ENCODE measurements at places on chromosomes 2 and 18.
A peak's percentile ranks its signal among the peaks of the same experiment; 100 is the strongest.

DNA sequence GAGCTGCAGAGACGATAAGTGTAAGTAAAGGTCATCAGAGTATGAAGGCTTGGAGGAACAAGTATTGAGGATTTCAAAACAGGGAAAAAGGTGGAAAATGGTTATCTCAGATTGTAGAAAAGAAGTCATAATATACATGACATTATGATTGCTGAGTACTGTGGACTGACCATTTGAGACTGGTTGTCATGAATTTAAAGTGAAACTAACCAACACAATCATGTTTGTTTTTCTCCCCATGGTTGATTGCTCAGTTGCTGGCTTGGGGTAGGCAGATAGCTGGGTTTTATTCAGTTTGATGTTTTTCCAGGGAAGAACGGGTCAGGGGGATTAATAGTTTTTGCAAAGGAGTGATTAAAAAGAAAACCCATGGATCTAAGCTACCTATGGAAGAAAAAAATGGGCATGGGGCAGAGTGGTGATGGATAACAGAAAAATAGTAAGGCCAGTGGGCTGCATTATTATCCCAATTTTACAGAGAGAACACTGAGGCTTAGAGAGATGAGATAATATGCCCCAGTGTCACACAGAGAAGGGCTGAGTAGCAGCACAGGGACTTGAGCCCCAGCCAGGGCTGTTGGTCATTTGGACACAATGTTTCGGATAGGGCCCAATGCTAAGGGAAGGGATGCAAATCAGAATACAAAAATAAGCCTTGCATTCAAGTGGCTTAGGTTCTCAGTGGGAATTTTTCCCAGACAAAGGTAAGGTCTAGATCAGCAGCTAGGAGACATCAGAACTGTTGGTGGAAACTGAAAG lies 885.7 kb downstream of the DCC start:
- H3K4me1 ChIP-seq: no peaks in the 10 kb centered on the region
- no peaks in the 10 kb centered on the region for H3K27me3 ChIP-seq
- no peak overlapping the region for H3K4me3 ChIP-seq
- no peak for DNase-seq
- H3K36me3 ChIP-seq: no peaks in the 10 kb centered on the region

DNA sequence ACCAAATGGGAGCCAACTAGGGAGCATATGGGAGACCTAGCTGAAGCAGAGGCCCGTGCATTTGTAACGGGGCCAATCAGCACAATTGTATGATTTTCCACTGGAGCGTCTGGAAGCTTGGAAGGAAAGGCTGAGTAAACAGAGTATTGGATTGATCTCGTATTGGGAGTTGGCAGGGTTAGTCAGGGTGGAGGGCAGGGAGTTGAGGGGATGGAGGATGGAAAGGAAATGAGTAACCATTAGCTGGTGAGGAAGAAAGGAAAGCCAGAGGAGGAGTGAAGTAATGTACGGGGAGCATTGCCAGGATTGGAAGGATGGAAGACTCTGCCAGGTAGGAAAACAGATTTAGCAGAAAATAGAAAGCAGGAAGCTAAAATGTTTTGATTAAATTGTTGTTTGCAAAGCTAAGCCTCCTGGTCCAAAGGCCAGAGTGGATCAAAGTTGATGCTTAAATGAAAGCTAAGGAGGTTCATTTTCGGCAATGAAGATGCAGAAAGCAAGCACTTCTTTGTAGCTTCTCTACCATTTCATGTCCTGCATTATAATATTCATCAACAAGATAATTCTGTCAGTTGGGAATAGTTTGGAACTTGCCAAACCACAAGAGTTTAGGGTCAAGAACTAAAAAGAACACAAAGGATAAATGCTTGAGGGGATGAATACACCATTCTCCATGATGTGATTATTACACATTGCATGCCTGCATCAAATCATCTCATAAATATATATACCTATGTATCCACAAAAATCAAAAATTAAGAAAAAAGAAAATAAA lies 75.6 kb upstream of the TTN start:
- no peak for DNase-seq
- H3K27ac ChIP-seq: no peak overlapping the region
- peaks cover 2% of the 10 kb centered on the region for H3K4me1 ChIP-seq
- no peak overlapping the region for H3K4me3 ChIP-seq

DNA sequence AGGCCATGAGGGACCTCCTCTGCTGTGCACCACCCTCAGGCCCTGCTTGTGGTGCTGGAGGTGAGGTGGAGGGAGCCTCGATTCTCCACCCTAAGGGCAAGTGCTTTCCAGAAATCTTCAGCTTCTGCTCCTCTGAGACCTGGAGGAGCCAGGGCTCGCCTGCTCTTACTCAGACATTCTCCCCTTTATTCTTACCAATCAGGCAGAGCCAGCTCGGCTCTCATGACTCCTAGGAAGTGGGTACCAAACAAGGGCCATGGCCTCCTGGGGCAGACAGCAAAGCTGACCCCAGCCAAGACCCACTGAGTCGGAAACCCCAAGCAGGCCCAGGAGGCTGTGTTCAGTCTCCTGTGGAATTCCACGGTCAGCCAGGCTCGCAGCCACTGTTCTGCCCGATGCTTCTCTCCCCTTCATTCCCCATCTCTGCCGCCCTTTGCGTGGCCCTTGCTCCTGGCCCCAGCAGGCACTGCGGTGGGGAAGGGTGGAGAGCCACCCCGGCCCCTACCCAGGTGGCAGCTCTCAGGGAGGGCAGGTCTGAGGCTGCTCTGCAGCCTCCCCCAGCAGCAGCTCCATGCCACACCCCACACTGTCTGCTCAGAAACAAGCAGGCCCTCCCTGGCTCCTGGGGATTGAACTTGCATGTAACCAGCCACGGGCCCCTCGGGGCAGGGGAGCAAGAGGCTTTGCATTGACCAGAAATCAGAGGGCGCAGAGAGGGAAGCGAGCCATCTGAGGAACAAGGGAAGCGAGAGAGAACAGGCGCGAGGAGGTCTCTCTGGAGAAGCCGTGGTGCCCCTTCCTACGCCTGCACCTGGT lies 24.0 kb downstream of the HS1BP3 start:
- no peak overlapping the region for H3K4me3 ChIP-seq
- DNase-seq: no peak
- no peaks in the 10 kb centered on the region for H3K27me3 ChIP-seq

- no peaks in the 10 kb centered on the region for H3K27me3 ChIP-seq
- no peak for DNase-seq
- peaks cover 14% of the 10 kb centered on the region for H3K4me1 ChIP-seq
- H3K27ac ChIP-seq: peak overlapping the region; percentile 13
- H3K36me3 ChIP-seq: no peaks in the 10 kb centered on the region
- H3K4me3 ChIP-seq: no peak overlapping the region
Measured at GRCh38 chr2:147525819-147526489, 318.9 kb upstream of the ACVR2A start.

GRCh38 chr18:49811151-49811938 lies 2.0 kb downstream of the ACAA2 start:
- H3K4me1 ChIP-seq: peaks cover 28% of the 10 kb centered on the region
- DNase-seq: no peak
- no peak overlapping the region for H3K27ac ChIP-seq
- H3K36me3 ChIP-seq: peaks cover 22% of the 10 kb centered on the region

GRCh38 chr2:230893841-230894781 lies 29.4 kb downstream of the ITM2C start:
- peaks cover 3% of the 10 kb centered on the region for H3K27me3 ChIP-seq
- peak overlapping the region; percentile 43 for H3K27ac ChIP-seq
- H3K4me3 ChIP-seq: peak overlapping the region; percentile 29
- no peak for DNase-seq

- H3K27ac ChIP-seq: no peak overlapping the region
- H3K36me3 ChIP-seq: no peaks in the 10 kb centered on the region
- H3K4me3 ChIP-seq: no peak overlapping the region
- no peaks in the 10 kb centered on the region for H3K27me3 ChIP-seq
Measured at GRCh38 chr18:10270151-10270571, 184.3 kb upstream of the APCDD1 start.

- no peaks in the 10 kb centered on the region for H3K4me1 ChIP-seq
- peaks cover 19% of the 10 kb centered on the region for H3K27me3 ChIP-seq
- H3K4me3 ChIP-seq: no peak overlapping the region
- H3K36me3 ChIP-seq: no peaks in the 10 kb centered on the region
- DNase-seq: no peak
Measured at GRCh38 chr18:25033747-25034471, 318.1 kb downstream of the ZNF521 start.

- peaks cover 74% of the 10 kb centered on the region for H3K4me1 ChIP-seq
- DNase-seq: no peak
- peak overlapping the region; percentile 58 for H3K27ac ChIP-seq
- no peaks in the 10 kb centered on the region for H3K27me3 ChIP-seq
- peak overlapping the region; percentile 26 for H3K4me3 ChIP-seq
Measured at GRCh38 chr18:2683055-2683454, 27.5 kb downstream of the SMCHD1 start.

- no peak overlapping the region for H3K4me3 ChIP-seq
- H3K4me1 ChIP-seq: peaks cover 61% of the 10 kb centered on the region
- peak overlapping the region; percentile 43 for H3K27ac ChIP-seq
- peaks cover 9% of the 10 kb centered on the region for H3K36me3 ChIP-seq
- no peak for DNase-seq
Measured at GRCh38 chr2:178484245-178485041, 4.2 kb downstream of the PLEKHA3 start.

GRCh38 chr2:8684878-8685696 lies 3.2 kb downstream of the ID2 start:
- DNase-seq: peak; percentile 24
- peaks cover 8% of the 10 kb centered on the region for H3K27me3 ChIP-seq
- H3K4me3 ChIP-seq: peak overlapping the region; percentile 99
- peaks cover 13% of the 10 kb centered on the region for H3K36me3 ChIP-seq
- H3K4me1 ChIP-seq: peaks cover 10% of the 10 kb centered on the region
- peak overlapping the region; percentile 100 for H3K27ac ChIP-seq

- no peaks in the 10 kb centered on the region for H3K27me3 ChIP-seq
- peaks cover 51% of the 10 kb centered on the region for H3K36me3 ChIP-seq
- H3K4me1 ChIP-seq: peaks cover 28% of the 10 kb centered on the region
- no peak overlapping the region for H3K4me3 ChIP-seq
Measured at GRCh38 chr2:38323623-38324022, 53.5 kb downstream of the ATL2 start.

DNA sequence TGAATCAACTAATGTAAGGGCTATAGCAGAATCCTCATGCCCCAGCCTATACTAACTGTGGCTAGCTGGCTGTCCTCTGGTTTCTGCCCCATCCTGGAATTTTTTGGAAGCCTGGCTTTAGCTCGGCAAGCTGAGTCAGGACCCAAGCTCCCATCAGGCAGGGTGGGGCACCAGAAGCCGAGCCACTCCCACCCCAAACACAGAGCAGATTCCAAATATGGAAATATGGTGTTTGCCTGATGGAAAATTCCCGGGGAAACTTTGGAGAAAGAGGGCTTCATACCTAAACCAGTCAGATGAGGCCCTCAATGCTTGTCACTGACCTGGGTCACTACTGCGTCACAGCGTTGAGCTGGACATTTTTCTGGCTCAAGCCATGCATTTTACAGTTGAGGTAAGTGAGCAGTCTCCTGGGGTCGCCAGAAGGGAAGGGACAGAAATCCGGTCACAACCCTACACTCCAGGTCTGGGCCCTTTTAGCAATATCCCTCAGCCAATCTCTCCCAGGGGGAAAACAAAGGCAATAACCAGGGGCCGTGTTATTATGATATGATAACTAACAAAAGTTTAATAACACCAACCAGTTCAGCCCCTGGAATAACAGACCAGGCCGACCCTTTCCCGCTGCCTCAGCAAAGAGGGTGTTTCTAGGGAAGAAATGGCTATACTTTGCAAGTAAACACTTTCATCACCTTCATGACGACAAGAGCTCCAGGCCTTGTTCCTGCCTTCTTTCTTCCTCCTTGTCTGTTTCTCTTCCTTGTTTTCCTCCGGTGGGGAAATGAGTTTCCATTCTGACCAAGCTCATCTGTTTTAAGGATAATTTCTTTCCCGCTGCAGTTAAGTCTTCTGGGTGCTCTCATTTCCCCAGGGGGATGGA lies 37.7 kb downstream of the PSD4 start:
- no peak overlapping the region for H3K4me3 ChIP-seq
- no peaks in the 10 kb centered on the region for H3K27me3 ChIP-seq
- no peaks in the 10 kb centered on the region for H3K36me3 ChIP-seq

DNA sequence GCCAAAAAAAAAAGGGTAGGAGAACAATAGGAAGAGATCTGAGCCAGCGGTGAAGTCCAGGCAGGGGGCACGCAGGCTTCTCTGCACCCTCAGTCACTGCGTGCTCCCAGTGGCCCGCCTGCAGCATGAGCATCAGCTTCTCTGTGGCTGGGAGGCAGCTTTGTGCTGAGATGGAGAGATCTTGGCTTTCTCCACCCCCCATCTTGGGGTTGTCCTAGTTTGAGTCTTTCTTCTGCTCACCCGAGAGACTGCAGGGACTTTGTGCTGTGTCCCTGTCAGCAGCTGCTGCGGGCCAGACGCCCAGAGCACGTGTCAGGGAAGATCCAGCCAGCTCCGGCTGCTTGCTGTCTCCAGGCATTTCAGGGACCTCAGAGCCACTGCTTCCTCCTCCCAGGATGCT lies 20.3 kb downstream of the TRAPPC12 start:
- H3K27ac ChIP-seq: no peak overlapping the region
- DNase-seq: no peak
- H3K4me1 ChIP-seq: peaks cover 24% of the 10 kb centered on the region
- peaks cover 25% of the 10 kb centered on the region for H3K36me3 ChIP-seq

DNA sequence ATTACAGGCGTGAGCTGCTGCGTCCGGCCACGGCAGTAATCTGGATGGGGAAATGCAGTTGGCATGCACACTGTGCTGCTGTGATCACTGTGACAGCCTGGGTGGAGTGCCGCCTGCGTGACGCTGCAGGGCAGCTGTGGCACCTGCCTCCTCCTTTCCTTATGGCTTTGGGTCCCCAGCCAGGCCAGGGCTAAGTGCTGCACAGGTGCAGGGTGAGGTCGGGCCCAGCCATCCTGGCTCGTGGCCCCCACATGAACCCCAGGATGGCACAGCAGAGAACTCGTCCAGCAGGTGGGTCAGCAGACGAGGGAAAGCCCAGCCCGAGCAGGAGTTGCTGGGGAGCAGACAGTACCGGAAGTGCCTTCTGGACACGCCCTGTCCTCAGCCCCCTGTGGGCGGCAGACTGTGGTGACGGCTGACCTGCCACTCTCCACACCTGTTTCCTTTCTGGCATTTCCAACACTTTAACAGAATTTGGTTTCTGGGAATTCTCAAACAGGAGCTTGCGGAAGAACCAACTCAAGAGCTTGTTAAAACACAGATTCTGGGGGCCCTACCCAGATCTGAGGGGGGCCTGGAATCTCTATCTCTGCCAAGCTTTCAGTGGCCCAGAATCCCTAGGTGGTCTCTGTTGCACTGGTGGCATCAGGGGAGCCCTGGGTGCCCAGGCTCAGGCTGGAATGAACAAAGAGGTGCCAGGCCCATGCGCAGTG lies 16.9 kb downstream of the HS1BP3 start:
- no peak overlapping the region for H3K4me3 ChIP-seq
- no peak for DNase-seq
- H3K27me3 ChIP-seq: no peaks in the 10 kb centered on the region
- peaks cover 3% of the 10 kb centered on the region for H3K4me1 ChIP-seq

DNA sequence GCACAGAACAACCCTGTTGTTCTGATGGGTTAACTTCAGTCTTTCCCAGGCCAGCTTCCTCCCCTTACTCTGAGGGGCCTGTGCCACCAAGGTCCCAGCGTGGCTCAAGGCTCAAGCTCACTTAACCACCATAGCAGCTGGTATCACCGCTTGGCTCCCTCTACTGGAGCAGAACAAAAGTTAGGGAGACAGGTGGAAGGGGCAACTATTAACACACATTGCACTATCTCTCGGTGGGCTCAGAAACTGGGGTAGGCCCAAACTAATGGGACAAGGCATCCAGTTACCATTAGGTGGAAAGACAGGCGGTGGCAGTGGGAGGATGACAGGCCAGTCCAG lies 88.7 kb upstream of the ATL2 start:
- no peaks in the 10 kb centered on the region for H3K4me1 ChIP-seq
- H3K4me3 ChIP-seq: no peak overlapping the region
- H3K36me3 ChIP-seq: no peaks in the 10 kb centered on the region
- H3K27me3 ChIP-seq: no peaks in the 10 kb centered on the region
- H3K27ac ChIP-seq: no peak overlapping the region

Data from naive thymus-derived CD8-positive, alpha-beta T cell (primary cell).